ENCODE measurements at places on chromosomes 1 and 21.

DNA sequence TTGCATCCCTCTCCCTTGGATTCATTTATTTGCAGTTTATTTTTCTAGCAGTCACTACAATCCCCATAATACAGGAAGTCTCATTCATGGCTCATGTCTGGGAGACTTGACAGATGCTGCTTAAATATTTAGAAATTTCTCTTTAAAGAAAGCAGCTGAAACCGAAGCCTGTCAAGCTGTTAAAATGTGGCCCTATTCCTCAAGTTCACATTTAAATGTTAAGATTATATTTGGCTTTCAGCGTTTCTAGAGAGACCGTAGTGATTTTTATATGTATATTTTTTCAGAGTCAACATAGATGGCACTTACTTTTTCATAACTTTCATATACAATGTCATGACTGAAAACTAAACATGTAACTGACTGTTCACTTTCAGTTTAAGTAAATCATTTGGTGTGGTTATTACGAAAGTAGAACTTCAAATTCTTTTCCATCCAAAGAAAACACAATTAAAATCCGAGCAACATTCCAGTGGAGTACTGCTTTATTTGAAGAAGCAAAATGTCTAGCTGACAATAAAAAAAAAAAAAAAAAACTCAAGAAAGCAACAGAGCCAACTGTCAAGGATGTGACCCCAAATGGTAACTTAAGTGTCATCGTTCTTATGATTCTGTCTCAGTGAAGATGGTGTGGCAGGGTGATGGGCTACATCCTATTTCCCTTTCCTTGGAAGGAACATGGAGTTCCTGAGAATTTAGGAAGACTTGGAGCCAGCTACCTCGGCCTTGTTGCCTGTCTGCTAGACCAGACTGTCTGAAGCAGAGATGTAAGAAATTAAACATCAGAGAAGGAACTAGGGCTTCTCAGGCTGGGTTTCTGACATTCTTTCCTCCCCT lies 37.8 kb downstream of the MIS18A start:
- no peak for DNase-seq

DNA sequence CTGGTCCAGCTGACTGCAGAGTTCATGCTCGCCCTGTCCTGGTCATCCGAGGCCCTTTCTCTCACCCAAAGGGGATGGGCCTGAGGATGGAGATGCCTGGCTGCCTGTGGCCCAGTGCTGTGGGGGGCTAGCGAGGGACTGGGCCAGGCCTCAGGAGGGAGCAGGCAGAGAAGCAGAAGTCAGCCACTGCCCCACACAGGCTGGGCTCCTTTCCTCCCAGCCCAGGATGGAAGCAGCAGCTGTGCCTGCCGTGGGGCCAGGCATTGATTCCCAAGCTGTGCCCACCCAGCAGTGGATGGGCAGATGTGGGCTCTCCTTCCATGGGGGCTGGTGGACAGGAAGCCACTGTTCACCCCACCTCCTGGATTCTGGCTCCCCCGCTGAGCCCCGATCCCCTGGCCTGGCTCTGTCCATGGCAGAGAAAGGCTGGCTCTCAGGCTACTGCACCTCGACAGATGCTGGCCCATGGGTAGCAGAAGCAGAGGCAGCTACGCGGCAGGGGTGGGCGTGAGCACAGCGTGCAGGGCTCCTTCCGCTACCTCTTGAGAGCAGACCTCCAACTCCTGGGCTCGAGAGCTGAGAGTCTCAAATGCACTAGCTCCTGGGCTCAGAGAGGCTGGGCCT lies 24.6 kb downstream of the RUNX3 start:
- no peak for DNase-seq

GRCh38 chr1:34928699-34929496 lies 552 bp downstream of the DLGAP3 start:
- no peak for DNase-seq

GRCh38 chr1:111904478-111905218 lies 84.8 kb downstream of the KCND3 start:
- DNase-seq = no peak

Data from hematopoietic multipotent progenitor cell treated with erythropoietin and hydrocortisone succinate and interleukin-3 and kit ligand, for 4 days (in vitro differentiated cells).